ENCODE measurements at places on chromosomes 5 and 9.
A peak's percentile ranks its signal among the peaks of the same experiment; 100 is the strongest.

DNA sequence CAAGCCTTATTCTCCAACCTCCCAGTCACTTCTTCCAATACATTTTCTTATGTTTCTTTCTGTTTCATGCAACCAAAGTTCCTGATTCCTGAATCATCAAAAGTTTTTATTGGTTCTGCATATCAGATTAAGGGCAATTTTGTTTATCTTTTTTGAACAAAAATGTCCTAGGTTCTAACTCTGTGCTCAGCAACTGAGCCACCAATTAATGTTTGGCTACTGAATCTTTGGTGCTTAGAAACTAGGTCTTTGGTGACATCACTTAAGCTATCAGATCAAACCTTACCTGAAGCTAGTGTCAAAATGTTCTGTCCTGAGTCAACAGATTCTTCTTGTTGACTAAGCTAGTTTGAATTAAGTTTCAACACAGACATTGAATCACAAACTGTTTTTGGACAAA is 56.1 kb downstream of the FGF18 start:
- no peak for DNase-seq

DNA sequence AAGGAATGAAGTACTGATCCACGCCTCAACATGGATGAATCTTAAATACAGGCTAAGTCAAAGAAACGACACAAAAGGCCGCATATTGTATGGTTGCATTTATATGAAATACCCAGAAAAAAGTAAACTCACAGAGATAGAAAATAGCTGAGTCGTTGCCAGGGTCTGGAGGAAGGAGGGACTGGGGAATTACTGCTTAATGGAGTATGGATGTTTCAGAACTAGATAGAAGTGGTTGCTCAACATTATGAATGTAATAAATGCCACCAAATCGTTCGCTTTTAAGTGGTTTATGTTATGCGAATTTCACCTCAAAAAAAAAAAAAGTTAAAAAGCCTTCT is 784 bp upstream of the MSANTD3 start:
- DNase-seq = no peak

- peak; percentile 14 for DNase-seq
Observed at GRCh38 chr9:13266167-13266566, 13.3 kb downstream of the MPDZ start.

DNA sequence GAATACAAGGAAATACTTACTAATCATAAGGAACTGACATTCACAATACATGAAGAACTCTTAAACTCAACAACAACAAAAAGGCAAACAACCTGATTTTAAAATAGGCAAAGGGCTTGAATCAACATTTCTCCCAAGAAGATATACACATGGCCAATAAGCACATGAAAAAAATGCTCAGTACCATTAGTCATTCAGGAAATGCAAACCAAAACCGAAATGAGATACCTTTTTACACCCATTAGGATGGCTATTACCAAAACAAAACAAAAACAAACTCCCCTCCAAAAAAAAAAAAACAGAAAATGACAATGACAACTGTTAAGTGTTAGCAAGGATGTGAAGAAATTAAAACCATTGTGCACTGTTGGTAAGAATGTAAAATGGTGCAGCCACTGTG is 104.1 kb upstream of the ZNF462 start:
- peak; percentile 19 for DNase-seq

DNA sequence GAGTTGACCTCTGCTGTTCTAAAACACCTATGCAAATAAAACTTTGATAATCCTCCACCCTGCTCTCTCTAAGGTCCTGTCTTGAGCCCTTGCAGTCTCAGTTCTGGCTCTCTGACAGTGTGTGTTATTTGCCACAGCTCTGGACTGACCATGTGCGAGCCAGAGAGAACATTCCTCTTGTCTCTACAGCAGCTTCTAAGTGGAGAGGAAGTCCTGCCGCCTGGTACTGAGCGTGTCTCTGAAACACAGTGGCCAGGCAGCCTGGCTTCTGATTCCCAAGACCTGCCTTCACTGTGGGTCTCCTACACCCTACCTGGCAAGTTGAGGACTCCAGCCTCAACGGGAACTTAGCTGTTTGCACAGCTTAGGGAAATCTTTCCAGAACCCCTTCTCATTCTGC is 61.6 kb downstream of the ENTREP1 start:
- DNase-seq = no peak

DNA sequence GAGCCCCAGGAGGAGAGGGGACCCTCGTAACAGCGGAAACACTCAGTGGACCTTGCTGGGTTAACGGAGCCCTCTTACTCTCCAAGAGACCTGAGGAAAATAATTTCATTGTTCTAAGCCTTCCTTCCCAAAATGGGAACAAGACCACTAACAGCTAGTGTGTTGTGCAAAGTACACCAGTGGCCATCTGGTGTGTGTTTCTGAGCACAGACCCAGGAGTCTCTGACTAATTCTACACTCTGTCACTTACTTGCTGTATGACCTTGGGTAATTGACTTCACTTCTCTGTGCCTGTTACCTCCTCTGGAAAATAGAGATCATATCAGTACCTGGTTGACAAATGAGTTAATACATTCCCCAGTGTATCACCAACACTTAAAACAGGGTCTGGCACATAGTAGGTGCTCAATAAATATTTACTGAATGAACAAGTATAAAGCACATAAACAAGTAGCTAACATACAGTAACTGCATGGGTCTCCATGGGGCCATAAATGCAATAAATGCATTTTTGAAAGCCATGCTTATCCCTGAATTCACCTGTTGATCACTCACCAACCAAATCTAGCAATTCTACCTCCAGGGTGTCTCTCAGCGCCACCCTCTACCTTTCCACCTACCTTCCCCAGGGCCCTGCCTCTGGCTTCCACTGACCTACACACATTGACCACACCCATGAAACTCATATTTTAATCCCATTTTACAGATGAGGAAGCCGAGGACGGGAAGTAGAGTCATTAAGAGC is 44.7 kb upstream of the AKNA start:
- no peak for DNase-seq

DNA sequence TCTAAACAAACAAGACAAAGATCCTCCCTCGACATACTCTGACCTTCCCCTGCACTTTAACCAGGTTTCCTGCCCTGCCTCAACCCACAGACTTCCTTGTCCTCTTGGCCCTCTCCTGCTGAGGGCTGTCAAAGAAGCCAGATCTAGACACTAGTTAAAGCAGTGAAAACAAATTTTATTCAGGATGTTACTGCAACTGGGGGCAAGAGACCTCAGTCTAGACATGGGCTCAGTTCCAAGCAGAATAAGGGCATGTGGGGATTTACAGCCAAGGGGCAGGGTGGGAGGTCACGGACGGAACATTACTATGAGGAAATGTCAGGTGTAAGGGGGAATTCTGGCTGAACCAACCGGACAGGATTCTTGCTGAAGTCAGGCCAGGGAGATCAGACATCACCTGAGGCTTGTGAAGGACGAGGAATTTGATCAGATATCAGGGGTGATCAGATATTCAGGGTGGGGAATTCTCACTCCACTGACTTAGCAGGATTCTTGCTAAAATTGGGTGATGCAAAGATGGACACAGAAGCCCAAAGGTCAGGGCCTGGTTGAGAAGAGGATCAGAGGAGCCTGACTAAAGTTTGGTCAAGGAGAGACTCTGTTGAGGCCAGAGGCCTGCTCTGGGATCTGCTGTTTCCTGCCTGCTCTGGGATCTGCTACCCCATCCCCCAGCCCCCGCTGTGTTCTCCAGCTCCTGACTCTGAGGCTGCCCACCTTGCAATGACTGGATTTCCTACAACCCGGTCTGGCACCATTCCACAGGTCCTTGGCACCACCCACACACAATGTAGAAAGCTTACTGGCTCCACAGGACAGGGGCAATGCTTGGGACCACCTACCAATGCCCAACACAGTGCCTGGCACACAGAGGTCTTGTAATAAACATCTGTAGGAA is 21.5 kb downstream of the GABBR2 start:
- no peak for DNase-seq

DNA sequence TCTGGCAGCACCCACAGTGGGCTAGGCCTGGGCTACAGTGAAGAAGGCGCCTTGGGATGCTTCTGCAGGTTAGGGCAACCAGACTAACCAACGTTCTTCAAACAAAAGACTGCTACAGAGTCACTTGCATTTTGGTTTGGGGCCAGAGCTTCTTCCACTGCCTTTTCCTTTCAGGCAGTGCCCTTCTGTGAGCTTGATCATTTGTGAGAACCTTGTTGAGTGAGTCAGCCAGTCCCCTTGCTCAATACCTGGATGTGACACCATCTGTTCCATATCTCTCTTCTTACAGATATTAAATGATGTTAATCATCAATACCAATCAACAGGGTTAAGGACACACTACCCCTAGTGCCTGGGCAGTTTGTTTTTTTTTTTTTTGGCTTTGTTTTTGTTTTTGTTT is 46.5 kb upstream of the VDAC1 start:
- peak; percentile 47 for DNase-seq

DNA sequence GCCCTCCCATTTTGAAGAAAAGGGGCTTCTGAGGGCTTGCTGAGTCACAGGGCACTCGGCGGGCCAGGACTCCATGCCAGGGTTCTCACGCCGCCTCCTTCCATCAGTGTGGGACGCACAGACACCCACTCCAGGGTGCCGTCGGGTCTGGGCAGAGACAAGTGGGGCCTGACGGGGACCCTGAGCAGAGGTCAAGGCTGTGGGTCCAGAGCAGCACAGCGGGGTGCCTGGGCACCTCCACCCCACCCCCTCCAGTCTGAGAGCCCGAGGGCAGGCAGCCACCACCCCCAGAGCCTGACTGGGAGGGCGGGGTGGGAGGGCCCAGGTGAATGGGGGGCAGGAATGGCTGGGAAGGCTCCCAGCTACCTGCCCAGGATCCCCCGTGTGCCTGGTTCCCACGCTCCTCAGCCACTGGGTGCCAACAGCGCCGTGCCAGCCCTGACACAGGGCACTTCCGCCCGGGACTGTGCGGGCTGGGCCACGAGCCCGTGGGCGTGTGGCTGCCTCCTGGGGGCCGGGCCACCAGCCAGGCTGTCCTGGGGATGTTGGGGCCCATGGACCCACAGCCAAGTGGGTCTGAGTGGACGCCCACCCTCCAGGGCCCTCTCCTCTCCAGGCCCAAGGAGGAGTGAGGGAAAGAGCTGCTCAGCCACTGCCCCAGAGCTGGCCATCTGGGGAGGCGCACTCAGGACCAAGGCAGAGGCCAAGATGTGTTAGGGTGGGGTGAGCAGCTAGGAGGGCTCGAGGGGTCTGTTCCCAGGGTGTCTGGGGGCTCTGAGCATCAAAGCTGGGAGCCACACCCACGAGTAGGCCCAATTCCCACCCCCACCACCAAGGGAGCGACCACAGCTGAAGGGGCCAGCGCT is 10.1 kb upstream of the NRARP start:
- no peak for DNase-seq

DNA sequence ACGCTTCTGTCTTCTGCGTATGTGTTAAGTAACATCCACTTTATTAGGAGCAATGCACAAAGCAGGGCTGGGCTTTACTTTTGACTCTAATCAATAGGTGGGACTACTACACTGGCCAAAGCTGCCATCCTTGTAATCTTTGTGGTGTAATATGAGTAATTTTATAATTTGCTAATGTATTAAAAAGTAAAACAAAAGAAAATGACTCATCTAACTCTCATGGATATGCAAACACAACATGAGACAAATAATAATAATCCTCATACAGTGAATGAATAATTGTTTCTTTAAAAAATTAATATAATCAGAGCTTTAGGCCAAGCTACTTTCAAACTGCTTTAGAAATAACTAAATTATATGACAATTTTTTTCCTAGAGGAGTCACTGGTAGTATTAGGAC is 90.7 kb downstream of the NR3C1 start:
- peak; percentile 58 for DNase-seq

- no peak for DNase-seq
Observed at GRCh38 chr5:88666761-88667495, 216.1 kb downstream of the MEF2C start.

DNA sequence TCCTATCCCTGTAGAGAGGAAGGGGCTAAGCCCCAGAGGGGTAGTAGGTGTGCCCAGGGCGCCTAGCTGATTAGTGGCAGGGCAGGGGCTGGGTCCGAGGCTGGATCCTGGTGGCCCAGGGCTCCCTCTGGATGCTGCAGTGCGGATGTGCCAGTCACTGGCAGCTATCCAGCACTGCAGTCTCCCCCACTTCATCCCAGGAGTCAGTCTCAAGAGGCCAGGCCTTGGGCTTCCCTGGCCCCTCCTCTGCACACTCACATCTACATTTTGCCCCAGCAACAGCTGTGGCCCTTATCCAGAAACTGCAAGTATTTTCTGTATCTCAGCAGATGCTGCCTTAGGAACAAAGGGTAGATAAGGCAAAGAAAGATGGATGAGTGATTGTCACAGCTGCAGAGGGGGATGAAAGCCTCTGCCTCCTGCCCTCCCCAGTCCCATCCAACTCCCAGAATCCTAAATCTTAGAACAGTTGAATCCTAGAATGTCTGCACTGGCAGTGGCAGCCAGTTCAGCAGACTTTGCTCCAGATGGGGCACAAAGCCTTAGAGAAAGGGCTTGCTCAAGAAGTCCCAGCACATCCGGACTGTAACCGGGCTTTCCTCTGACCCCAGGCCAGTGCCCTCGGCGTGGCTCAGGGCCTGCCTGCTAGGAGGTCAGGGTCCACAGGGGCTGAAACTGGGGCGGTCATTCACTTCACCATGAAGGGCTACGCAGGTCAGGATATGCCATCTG is 1.6 kb downstream of the ANXA6 start:
- DNase-seq = peak; percentile 68

DNA sequence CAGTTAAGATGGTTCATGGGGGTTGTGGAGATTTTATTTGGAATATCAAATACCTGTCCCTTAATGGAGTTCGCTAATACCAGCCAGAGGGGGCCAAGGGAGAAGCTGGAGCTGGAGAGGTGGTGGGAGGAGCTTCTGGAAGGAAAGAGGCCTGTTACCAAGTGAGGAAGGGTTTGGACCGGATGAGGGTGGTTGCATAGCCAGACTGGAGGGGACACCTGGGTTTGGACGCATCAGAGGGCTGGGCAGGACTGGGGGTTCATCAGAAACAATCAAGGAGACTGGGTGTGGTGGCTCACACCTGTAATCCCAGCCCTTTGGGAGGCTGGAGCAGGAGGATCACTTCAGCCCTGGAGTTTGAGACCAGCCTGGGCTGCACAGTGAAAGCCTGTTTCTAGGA is 111.8 kb upstream of the IER5L start:
- no peak for DNase-seq

DNA sequence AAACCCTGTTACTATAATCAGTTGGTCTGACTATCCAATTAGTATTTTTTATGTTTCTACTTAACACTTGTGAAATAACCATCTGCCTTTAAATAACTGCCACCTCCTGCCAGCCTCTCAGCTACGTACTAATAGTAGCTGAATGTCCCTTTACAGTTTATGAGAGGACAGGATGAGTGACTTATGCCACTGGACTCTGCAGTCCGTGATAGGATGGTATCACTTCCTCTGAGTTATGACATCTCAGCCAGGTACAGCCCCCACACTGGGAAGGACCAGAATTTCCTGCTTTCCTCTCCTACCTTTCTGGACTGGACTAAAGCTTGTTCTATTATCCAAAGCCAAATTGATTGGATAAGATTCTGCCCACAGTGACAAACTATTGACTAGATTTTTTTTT is 102.9 kb downstream of the ZFAND5 start:
- DNase-seq = no peak

DNA sequence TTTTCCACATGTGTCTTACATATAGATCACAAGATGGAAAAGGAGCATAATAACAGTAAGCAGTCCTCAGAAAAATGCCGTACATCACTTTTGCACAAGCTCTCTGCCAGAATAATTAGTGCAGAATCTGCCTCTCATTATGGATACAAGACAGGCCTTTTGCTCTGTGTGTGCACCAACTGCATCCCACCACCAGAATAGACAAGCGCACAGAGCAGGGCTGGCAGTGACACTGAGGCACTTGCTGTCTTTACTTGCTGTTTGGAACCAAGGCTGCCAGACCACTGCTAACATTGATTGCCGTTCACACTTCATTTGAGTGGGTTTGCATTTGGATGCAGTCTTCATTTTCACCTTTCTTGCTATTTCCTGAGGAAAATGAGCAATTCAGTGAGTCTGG is 741.3 kb downstream of the TLE1 start:
- no peak for DNase-seq

Measured in ELR (cell line).